ENCODE measurements at places on chromosomes 6 and 20.

GRCh38 chr20:23658989-23659609, 21.3 kb upstream of the CST3 start:
- no peak for DNase-seq

GRCh38 chr20:56540415-56540814, 7.4 kb downstream of the FAM209B start:
- DNase-seq = no peak

- no peak for DNase-seq
Measured at GRCh38 chr20:36303831-36304230, 2.3 kb upstream of the DLGAP4 start.

DNA sequence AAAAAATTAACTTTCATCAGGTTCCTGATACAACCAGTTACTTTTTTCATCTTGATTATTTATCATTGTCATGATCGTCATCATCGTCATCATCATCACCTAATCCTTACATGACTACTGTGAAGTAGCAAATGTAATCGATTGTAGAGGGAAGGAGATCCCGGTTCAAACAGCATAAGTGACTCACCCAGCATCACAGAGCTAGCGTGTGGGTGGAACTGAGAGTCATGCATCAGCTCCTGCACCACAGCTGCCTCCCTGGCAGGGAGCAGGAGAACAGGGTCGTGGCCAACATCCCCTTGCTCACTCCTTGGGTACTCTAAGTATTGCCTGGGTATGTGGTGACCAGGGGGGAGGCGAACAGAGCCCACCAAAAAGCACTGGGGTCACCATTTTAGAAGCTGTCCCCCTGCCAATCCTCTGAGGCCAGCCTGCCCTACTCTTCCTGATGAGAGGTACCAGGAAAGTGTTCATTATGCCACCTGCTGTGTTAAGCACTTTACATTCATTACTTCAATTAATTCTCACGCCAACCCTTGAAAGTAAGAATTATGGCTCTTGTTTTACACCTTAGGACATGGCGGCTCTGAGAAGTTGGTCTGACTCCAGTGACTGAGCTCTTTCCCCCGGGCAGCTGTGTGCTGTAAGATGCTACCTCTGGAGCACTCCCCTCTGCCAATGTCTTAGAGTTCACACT, 425.2 kb downstream of the CD83 start:
- DNase-seq = no peak

DNA sequence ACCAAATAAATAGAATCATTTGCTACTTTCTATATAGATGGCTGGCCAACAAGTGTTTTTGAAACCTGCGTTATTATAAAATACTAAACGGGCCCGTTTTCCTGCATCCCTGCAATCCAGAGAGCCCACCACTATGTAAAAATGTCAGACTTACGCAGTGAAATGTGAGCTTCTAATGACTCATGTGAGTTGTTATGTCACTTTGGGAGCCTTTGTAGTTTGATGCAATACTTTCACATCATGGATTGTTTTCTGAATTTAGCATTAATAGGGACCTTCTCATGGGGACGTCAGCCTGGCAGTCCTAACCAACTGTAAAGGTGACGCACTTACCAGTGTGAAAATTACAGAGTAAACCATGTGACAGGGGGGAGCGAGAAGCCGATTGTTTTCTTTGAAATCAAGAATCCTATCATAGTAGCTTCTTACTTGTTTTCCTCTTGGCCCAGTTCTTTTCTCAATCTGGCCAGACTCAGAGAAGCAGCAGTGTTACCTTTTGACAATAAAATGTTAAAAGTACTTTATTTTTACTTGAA, 75.3 kb downstream of the SSR1 start:
- DNase-seq = no peak

DNA sequence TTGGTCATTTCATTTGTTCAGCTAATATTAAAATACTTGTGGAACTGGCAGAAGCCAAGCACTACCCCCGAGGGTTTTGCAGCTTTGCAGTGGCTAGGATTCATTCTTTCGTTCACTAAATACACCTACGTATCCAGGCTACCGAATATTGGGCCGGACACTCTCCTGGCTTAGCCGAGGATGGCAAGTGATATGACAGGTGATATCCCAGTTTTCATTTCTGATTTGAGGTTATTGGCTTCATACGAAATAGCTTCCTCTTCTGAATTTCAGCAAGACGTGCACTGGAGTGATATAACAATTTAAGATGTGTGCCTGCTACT, 536 bp upstream of the MTFR2 start:
- no peak for DNase-seq

DNA sequence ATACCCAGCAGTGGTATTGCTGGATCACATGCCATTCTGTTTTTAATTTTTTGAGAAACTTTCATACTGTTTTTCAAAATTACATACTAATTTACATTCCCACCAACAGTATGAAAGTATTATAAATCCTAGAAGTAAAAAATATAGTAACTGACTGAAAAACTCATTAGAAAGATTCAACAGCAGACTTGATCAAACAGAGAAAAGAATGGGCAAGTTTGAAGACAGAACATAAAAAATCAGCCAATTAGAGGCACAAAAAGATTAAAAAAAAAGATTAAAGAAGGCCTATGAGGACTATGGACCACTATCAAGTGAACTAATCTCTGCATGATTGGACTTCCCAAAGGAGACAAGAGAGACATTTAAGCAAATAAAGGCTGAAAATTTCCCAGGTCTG, 144.0 kb upstream of the GRIK2 start:
- no peak for DNase-seq

DNA sequence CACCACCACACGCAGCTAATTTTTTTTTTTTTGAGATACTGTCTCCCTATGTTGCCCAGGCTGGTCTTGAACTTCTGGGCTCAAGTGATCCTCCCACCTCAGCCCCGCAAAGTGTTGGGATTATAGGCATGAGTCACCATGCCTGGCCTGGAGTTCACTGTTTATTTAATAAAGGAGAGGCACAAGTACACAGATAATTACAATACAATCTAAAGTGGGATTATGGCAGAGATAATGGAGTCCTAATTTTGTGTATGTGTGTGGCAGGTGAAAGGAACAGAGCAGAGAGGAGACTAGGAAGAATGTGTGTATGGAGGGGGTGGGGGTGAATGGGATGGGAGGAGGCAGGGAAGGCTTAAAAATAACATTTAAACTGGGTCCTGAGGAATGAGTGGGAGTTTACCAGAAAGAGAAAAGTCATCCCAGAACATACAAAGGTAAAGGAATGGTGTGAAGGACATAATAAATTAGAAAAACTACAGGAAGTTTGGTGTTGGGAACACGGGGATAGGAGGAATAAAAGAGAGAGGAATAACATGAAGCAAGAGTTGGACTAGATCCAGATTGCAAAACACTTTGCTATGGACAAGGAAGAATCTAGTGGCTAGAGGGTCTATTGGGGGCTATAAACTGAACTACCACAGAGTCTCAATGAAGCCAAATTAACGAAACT, 4.4 kb downstream of the NCOA5 start:
- no peak for DNase-seq

DNA sequence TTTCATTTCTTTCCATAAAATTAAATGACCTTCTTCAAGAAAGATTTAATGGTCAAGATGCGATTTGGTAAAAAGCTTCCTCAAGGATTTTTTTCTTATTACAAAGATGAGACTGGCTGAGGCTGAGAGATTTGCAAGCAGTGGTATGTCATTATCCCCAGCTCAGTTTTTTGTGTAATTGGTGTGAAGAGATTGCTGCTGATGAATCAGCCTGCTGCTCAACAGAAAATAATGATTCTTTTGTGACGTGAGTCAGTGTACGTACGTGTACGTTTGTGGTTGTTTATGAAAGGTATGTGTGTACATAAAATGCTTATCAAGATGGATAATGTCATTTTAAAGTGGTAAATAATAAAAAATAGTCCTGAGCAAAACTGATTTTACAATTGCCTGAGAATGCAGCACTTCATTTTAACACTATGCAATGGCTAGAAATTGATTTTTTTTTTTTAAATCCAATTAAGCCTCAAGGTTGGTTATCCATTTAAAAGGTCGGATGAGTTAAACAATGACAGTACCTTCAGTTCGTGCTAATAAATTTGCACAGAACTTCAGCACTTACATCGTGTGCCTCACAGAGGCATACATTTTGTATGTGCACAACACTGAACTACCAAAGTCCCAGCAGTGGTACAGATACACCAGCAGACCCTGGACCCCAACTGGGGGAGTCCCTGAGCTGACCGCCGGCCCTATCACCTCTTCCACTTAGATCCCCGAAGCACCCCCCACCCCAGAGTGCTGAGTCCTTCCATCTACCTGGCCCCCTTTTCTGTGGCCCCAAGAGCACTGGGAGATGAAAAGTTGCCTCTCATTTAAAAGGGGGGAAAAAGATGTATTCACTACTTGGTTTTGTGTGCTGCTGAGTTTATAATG, 9.7 kb upstream of the NPEPL1 start:
- DNase-seq = no peak

DNA sequence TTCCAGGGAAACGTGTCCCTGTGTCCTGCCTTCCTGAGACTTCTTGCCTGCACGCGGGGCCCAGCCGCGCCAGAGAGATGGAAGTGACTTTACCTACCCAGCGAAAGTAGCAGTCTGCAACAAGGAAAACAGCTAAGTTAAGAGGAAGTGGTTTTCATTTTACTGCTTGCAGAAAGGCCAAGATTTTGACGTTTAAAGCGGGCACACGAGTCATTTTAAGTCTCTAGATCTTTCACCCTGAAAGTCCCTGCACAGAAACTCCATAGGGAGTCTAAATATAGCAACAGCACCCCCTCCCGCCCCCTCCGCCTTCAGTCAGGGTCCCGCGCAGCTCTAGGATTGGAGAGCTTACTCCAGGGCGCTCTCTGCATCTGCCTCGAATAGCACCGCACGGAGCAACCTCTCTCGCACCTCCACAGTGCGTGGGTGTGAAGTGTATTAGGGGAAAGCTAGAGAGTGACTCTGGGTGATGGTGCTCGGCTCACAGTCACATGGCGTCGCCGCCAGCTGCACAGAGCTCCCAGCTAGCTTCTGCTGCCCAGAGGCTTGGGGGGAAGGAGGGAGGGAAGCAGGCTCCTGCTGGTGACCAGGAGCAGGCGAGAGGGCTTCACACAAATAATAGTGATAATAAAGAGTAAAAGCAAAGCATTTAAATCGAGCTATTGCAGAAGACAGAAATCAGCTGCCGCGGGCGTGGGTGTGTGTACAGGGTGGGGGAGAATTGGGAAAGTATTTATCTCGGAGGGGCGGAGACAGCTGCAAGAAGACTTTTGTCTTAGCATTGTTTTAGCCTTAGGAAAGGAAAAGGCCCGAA, 1.8 kb upstream of the KCNQ5 start:
- DNase-seq = no peak

DNA sequence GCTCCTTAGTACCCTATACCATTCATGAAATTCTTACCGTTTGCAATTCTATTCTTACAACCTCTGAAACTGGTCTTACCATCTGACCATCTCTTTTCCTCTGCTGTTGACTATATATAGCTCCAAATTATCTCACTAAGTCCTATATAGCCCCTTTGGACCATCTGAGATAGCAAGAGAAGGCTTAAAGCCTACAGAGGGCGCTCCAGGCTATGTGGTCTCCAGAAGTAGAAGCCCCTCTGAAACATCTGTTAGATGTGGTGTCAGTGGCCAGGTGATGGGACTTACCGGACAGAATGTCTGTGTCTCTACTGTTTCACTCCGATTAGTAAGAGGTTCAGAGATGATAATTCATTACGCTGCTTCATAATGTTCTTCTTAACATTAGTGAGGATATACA, 140.7 kb upstream of the BMP2 start:
- no peak for DNase-seq

GRCh38 chr20:19699180-19699971, 58.7 kb upstream of the RIN2 start:
- DNase-seq = no peak

DNA sequence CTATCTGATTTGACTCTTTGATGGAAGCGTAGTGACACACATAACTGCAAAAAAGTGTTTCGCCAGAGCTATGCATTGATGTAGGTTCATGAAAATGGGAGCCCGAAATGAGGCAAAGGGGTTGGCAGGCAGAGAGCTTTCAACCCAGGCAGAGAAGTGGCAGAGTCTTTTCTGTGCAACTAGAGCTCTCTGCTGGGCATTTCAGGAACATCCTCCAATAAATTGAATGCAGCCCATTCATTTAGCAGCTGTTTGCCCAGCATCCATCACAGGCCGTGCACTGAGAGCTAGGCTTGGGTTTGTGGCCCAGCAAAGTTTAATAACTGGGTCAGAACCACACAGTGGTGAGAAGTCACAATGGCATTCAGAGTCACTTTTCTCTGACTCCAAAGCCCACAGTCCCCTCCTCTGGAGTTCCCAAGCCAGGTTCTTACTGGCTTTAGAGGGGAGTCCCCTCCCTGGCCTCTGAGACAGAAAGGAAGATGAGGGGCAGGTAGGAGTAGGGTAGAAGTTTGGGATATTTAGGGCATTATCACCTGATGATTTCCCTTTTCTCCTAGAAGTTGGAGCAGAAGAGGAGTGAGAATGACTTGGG, 31.8 kb upstream of the ELMO2 start:
- DNase-seq = peak; percentile 64

Measured in spinal cord (tissue), 10 donors.